ENCODE measurements at places on chromosomes 12 and 14. TPM values are rescaled to one million over a fixed set of nuclear protein-coding genes. Genes with fewer than 3 reads are reported as not detected.

The PRB2 gene
- not detected for total RNA-seq

The CELA1 gene
- not detected for total RNA-seq

The EML5 gene
- total RNA-seq = 0.24 TPM

The TSPAN9 gene
- total RNA-seq = 11.8 TPM

The A2ML1 gene
- total RNA-seq = not detected

The C12orf54 gene
- not detected for total RNA-seq

The B4GALNT3 gene
- 4.0 TPM for total RNA-seq

The NANOG gene
- 0.19 TPM for total RNA-seq

The C1QL4 gene
- total RNA-seq = not detected

The MNAT1 gene
- total RNA-seq = 59.3 TPM

The HOXC4 gene
- total RNA-seq = 2.7 TPM

The ZDHHC22 gene
- not detected for total RNA-seq

The USP15 gene
- 53.2 TPM for total RNA-seq

The KRT6C gene
- total RNA-seq = not detected

The ORMDL2 gene
- total RNA-seq = 15.2 TPM

The CPM gene
- 5.9 TPM for total RNA-seq

The NELL2 gene
- total RNA-seq = 0.34 TPM

The KCNK13 gene
- total RNA-seq = 0.30 TPM

The CLEC4A gene
- not detected for total RNA-seq

The SLC6A15 gene
- total RNA-seq = 0.04 TPM

The CLEC9A gene
- not detected for total RNA-seq

The ATG2B gene
- 17.2 TPM for total RNA-seq

The RTRAF gene
- total RNA-seq = 167 TPM

The POTEM gene
- not detected for total RNA-seq

The SLC38A4 gene
- 10.3 TPM for total RNA-seq

The HOXC13 gene
- total RNA-seq = not detected

The PMCH gene
- total RNA-seq = not detected

The MPHOSPH9 gene
- total RNA-seq = 13.3 TPM

The DAD1 gene
- total RNA-seq = 107 TPM

The GPRC5D gene
- not detected for total RNA-seq

The ACOT4 gene
- total RNA-seq = 0.34 TPM

The CIROP gene
- total RNA-seq = not detected

The AICDA gene
- not detected for total RNA-seq

The GLIPR1L1 gene
- not detected for total RNA-seq

The AQP6 gene
- not detected for total RNA-seq

The TMEM179 gene
- not detected for total RNA-seq

The RPS6KA5 gene
- 20.0 TPM for total RNA-seq

The ALDH2 gene
- 135 TPM for total RNA-seq

The FGF6 gene
- total RNA-seq = 27.1 TPM

Data from psoas muscle (tissue), 8 donors.